Fibroblast of skin of left quadriceps (primary cell): ENCODE measurements at places on chromosomes 2 and 18.
A peak's percentile ranks its signal among the peaks of the same experiment; 100 is the strongest.

DNA sequence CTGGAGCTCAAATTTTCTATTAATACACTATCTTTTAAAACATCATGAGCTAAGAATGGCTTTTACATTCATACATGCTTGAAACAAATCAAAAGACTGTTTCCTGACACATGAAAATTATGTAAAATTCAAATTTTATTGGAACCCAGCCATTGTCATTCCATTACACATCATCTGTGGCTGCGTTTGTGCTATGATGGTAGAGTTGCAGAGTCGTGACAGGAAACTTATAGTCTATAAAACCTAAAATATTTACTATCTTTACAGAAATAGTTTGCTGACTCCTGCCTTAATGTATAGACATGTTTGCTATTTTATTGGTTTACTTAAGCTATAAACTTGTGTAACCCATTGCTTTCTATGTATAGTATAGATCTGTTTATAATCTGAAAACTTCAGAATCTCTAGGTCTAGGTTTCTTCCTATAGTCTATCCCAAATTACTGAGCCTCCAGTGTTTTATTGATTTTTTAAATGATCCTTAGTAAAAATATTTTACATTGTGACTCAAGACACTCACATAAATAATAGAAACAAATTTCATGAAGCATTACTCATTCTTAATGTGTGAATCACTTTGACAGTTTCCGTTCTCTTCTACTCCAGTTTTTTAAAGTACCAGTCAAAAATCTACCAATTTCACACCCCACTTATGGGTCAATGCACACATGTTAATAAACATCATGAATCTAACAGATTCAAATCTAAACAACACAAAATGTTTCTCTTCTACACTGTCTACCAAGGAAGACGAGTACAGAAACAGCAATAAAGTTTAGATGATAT, 26.4 kb upstream of the MRPL19 start:
- DNase-seq: no peak

GRCh38 chr18:361941-362310, 94.1 kb upstream of the THOC1 start:
- peak; percentile 98 for DNase-seq

GRCh38 chr18:76419811-76420210, 75.2 kb downstream of the ZNF516 start:
- DNase-seq: no peak

GRCh38 chr2:44649381-44649780, 287.6 kb downstream of the CAMKMT start:
- no peak for DNase-seq

DNA sequence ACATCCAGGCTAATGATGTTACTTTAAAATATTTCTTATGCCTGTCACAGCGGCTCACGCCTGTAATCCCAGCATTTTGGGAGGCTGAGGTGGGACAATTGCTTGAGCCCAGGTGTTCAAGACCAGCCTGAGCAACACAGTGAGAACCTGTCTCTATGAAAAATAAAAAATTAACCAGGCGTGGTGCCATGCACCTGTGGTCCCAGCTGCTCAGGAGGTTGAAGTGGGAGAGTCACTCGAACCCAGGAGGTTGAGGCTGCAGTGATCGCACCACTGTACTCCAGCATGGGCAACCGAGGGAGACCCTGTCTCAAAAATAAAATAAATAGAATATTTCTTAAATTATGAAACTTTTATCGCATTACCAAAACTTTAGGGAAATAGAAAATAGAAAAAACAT, 28.1 kb upstream of the ACTR3 start:
- DNase-seq: no peak

DNA sequence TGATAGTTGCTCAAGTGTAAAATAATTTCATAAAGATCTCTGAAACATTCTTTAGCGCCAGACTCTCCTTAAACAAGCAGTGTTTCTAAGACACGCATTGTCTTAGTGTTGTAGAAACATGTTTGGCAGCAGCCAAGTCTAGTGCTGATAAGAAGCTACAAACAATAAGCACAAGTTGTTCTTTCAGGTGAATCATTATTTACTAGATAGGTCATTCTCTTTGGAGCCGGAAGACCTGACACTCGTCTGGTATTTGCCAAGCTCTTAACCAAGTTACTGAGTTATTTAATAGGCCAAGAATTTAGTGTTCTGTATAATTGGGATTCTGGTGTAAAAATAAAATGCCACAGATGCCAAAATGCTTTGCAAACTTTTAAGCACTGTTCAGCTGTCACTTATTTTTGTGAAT, 852.1 kb downstream of the CPS1 start:
- no peak for DNase-seq
